ENCODE measurements at places on chromosomes 3 and 15.

- DNase-seq, result no peak
These were observed 122.6 kb upstream of the EPHA3 start for GRCh38 chr3:88984832-88985231.

DNA sequence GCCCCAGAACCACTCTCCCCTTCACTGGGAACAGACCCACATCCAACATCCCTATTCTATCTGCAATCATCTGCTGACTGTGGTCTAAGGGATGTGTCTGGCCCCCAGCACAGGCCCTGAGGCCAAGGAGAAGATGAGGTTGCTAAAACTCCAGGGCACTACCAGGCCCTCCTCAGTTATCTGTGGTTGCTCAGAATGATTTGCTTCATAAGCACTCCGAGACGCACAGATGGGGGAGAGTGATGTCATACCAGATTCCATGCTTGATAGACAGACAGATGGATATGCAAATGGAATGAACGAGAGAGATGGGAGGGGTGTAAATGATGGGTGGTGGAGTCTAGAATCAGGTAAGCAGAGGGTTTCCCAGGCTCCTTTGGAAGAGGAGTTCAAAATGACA, 57.8 kb downstream of the CEMIP start:
- no peak for DNase-seq

GRCh38 chr3:136952292-136952691, 5.5 kb upstream of the IL20RB start:
- DNase-seq, result no peak

GRCh38 chr3:112873632-112874031, 27.0 kb upstream of the CD200R1L start:
- no peak for DNase-seq

GRCh38 chr15:69131362-69132220, 28.8 kb upstream of the GLCE start:
- DNase-seq, result no peak

DNA sequence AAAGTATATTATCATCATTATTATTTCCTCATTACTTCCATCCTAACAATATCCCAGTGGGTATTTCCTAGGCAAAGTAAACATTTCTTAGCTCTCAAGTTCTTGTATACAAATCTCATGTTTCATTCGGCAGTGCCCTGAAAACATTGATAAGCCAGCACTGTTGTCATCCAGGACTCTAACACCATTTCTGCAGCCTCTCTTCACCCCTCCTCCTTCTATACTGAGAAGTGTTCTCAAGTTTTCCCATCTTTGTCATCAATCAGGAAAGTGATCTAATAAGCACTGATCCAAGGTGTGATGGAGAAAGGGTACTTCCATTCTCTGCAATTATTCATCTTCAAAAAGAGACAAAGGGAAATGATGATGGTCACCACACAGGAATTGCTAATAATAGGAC, 168.4 kb upstream of the CCDC54 start:
- DNase-seq, result no peak

Data from CD4-positive, alpha-beta T cell treated with Interleukin-1 beta for 1 hour (primary cell).